Uterine smooth muscle cell (primary cell): ENCODE measurements at places on chromosomes 5 and 9. TPM values are rescaled to one million over a fixed set of nuclear protein-coding genes. Genes with fewer than 3 reads are reported as not detected.

CORO2A gene
- 0.12 and 0.44 TPM in 2 replicates for total RNA-seq

ANKRD34B gene
- not detected in 2 replicates for total RNA-seq

CDH6 gene
- 12.7 and 21.6 TPM in 2 replicates for total RNA-seq

SLC46A2 gene
- not detected in 2 replicates for total RNA-seq

IL4 gene
- total RNA-seq, result not detected in 2 replicates

CNTNAP3 gene
- total RNA-seq, result 0.55 and 0.87 TPM in 2 replicates

SLF1 gene
- 6.9 and 13.2 TPM in 2 replicates for total RNA-seq

ALAD gene
- total RNA-seq, result 17.7 and 24.2 TPM in 2 replicates

DMGDH gene
- total RNA-seq, result 1.1 and 3.6 TPM in 2 replicates

SLC27A4 gene
- total RNA-seq, result 14.2 and 16.5 TPM in 2 replicates

FBXO10 gene
- total RNA-seq, result 15.5 and 29.4 TPM in 2 replicates

PCDHGB4 gene
- 11.3 and 20.9 TPM in 2 replicates for total RNA-seq

CCDC69 gene
- total RNA-seq, result 1.5 and 2.0 TPM in 2 replicates
